Activated CD4-positive, alpha-beta T cell treated with anti-CD3 and anti-CD28 coated beads, Interleukin-2, amount 50 U/mL, for 1 hour (primary cell): ENCODE measurements at places on chromosomes 11 and 22.

- DNase-seq = no peak
Observed at GRCh38 chr11:87141980-87142514, 104.3 kb downstream of the TMEM135 start.

DNA sequence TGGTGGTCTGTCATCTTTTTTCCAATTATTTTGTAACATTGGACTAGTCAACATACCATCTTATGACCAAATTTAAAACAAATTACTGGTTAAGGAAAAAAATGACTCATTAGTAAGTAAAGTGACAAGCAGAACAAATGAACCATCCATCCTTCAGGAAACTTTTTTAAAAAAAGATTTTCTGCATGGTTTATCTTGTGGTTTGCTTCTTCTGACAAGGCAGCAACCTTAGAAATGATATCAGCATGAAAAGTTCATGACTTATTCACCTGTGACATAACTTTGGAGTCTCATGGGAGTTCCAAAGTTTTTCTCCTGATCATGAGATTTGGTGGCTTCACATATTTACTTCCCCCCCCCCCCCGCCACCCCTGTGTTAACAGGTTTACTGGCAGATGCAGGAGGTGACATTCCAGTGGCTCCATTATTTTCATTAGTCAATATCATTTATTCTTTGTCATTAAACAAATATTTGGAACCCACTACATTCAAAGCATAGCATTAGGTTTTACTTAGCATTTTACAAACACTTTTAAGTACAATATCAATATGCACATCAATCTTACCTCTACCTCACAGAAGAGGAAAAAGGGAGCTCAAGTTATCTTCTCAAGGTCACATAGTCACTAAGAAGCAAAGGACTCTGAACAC is 40.7 kb downstream of the DCUN1D5 start:
- DNase-seq = no peak

DNA sequence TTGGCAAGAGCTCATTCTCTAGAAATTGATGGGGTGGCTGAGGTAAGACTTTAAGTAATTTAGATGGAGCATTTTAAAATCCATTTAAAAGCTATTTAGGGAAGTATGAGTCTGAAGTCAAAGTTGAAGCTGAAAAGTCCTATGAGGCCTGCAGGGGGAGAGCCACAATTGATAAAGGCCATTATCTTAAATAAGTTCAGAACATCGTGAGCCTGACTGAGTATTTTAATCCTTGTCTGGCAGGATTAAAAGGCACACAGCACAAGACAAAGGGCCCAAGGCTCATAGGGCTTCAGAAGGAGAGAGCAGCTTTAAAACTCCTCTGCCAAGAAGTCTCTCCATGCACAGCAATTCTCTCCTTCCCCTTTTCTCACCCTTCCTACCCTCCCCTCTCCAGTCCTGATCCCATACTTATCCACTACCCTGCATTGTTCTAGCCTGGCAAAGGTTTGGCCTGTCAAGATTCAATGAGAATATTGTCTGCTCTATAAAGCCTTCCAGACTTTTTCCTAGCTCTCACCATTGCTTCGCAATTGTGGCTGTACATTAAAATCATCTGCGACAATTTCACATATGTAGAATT is 1312.9 kb downstream of the FAM181B start:
- no peak for DNase-seq

- DNase-seq = no peak
Observed at GRCh38 chr11:125188021-125188420, 23.5 kb downstream of the PKNOX2 start.

DNA sequence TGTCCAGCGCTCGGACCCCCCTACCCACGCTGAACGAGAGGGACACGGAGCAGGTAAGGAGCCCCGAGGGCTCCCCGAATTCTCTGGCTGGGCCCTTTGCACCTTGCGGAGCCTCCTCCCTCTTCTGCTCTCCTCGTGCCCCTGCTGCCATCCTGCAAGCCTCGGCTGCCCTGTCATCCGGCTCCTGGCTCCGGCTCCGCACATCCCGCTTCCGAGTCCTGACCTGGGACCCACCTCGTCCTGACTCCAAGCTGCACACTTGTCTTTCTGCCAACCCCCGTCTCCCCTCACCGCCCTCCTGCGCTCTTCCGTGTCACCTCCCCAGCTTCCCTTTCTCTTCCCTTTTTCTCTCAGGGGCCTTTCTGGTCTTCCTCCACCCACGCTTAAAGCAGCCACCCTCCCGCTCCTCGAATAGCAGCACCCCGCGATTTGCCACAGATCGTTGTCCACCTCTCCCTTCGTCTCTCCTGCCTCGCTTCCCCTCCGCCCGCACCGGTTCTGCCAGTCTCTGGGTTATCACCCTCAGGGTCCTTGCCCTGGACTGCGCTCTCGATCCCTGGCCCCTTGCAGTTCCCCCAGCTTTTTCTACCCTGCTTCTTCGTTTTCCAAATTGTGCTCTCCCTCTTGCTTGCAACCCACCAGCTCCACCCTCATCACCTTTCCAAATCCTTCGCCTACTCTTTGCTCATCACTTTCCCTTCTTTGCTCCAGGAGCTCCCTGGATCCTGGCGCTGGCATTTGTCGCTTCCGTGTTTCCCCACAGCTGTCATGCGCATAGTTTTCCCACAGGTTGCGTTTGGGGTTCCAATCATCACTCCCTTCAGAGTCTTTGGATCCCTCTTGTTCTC is 822 bp downstream of the MARK2 start:
- DNase-seq = peak; percentile 15

DNA sequence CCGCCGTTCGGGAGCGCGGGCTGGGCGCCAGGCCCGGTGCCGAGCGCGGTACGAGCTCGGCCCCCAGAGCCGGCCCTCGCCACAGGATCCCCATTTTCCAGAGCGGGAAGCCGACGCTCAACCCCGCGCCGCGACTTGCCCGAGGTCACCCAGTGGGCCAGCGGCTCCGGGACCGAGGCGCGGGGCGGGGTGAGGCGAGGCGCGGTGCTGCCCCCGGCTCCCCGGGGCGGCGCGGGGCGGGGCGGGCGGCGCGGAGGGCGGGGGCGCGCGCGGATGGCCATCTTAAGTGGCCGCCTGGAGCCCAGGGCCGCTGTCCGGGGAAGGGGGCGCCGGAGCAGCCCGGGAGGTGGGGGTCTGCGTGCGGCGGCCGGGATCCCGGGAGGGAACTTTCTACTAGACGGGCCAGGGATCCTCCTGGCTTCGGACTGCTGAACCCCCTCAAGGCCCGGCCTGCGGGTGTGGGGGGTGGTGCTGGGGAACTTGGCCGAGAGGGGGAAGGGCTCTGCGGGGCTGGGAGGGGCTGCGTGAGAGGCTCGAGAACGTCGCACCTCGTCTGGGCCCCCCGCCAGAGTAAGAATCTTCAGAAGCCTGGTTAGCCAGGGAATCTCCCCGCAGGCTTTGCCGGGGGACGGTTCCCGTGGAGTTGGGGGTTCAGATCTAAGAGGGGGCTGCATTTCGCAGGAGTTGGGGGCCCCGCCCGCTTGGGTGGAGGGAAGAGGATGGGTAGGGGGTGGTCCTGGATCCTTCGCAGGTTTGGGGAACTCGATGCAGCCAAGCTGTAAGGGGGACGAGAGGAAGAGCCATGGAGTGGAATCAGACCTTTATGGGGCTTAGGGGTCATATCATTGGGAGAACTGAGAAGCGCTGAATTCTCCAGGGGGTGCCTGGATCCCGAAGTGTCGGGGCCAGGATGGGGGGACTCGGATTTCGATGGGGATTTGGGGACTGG is 678 bp upstream of the INPPL1 start:
- DNase-seq = peak; percentile 41

DNA sequence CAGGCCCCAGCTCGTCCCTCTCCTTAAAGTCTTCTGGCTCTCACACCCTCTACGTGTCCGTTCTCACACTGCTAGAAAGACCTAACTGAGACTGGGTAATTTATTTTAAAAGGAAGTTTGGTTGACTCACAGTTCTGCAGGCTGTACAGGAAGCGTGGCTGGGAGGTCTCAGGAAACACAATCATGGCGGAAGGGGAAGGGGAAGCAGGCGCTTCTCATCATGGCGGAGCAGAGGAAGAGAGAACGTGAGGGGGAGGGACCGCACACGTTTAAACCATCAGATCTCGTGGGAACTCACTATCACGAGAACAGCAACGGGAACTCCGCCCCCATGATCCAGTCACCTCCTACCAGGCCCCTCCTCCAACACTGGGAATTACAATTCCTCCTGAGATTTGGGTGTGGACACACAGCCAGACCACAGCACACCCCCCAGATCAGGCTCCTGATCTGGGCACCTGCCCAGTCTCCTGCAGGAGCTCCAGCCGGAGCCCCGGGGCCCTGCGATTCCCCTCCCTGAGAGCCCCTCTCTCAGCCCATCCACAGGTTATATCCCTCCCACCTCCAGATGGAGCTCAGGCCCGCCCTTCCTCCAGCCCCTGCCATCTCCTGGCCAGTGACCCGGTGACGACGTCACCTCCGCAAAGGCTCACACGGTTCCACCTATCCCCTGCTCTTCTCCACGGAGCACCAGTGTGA is 170.2 kb downstream of the BRD1 start:
- peak; percentile 58 for DNase-seq

DNA sequence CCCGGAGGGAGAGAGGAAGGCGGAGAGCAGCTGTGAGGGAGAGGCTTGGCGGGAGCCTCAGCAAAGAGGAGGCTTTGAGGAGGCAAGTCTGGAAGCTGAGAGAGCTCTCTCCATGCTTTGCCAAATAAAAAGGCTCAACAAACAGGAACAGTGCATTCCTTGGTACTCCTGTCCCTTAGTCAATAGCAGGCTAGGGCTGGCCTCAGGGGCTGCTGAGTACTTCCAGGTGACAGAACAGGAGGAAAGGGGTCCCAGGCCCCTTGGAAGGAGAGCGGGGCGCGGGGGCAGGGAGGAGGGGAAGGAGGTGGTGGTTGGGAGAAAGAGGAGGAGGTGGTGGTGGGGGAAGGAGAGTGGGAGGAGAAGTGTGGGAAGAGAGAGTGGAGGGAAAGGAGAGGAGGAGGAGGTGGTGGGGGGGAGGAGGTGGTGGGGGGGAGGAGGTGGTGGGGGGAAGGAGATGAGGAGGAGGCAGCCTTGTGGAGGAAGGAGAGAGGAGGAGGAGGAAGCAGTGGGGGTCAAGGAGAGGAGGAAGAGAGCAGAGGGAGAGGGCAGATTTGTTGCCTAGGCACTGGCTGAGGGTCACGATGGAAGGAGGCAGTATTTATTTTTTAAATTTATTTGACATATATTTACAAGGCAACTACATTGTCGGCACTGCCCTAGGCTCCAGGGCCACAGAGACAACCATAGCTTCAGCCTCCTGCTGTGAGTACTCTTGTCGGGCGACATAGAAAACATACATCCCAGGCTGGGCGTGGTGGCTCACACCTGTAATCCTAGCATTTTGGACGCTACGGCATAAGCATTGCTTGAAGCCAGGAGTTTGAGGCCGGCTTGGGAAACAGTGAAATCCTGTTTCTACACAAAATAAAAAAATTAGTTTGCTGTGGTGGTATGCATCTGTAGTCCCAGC is 74.2 kb upstream of the ZBED5 start:
- DNase-seq = no peak

DNA sequence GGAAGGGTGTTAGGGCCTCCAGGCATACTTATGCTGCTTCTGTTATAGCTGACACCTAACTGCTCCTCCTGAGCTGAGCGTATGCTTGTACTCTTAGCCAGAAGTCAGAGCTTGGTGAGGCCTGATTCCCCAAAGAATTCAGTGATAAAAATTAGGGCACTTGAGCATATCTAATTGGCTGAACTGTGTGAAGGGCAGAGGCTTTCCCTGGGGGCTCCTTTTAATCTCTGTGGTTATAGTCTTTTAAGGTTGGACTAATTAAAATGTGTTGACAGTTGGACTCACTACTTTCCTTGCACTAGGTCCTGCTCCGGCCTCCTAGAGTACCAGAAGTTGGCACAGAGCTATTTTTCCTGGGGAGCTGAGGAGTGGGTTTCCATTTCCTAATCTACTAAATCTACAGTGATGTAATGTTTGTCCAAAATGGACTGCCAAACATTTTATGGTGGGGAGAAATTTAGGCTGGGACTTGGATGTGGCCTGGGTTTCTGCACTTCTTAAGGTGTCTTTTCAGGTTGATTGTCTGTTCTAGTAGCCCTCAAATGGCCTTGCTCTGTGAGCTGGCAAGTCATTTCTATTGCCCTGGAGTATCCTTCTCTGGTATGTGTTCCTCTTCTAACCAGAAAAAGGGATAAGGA is 18.4 kb downstream of the STIM1 start:
- DNase-seq = no peak

- no peak for DNase-seq
Observed at GRCh38 chr11:106208760-106209159, 131.3 kb downstream of the AASDHPPT start.

- DNase-seq = no peak
Observed at GRCh38 chr22:40819599-40820140, 524 bp upstream of the SLC25A17 start.

DNA sequence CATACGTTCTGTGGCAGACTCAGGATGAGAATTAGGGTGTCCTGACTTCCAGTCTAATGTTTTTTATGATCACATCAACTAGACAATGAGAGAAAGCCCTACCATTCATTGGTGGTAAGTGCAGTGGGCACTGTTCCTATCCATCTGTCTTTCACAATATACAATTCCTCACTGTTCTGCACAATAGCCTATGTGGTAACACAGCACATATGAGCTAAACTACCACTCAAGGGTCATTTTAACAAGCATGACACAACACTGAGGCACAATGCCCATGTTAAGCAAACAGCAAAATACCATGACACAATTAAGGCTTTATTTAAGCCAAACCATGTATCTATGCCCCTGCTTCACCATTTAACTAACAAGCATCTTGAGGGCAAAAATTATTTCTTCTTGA is 52.3 kb downstream of the SIK3 start:
- no peak for DNase-seq

DNA sequence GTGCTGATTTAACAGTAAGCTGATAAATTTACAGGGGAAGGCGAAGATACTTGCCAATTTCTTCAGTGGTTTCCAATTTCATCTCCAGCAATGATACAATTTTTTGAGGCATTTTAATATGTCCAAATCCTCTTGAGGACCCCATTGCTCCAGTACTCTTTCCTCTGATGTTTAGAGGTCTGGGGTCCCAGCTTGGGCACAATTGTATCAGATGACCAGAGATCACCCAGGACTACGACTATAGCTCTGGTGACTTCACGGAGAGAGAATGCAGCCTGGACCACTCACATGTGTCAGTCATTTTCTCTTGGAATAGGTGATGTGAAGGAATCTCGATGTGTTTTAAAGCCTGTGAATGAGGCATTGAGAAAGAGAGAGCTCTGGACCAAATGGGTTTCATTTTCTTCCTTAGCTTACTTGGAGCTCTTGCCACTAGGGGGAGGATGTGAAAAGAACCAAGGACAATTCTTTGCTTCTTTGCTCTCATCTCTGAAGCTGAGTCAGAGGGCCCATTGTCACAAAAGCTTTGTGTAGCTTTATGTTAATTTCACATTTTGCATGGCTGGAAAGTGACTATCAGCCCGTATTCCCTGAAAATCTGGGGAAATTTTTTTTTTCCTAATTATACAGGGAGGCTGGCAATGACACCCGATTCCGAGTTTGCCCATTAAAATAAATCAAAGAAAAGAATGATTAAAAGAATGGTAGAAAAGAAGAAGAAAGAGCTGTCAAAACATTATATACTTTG is 6.7 kb upstream of the CCDC90B start:
- no peak for DNase-seq

- DNase-seq = no peak
Observed at GRCh38 chr11:104907521-104908185, 9.4 kb upstream of the CASP12 start.
